Left ventricle myocardium superior (tissue), 1 donor: ENCODE measurements at places on chromosomes 5 and 9. TPM values are rescaled to one million over a fixed set of nuclear protein-coding genes. Genes with fewer than 3 reads are reported as not detected.
A peak's percentile ranks its signal among the peaks of the same experiment; 100 is the strongest.

GRCh38 chr9:114385397-114386181, 2.2 kb downstream of the AKNA start:
- peak; percentile 67 for DNase-seq

RBM18 gene
- 41.8 TPM for total RNA-seq

DNA sequence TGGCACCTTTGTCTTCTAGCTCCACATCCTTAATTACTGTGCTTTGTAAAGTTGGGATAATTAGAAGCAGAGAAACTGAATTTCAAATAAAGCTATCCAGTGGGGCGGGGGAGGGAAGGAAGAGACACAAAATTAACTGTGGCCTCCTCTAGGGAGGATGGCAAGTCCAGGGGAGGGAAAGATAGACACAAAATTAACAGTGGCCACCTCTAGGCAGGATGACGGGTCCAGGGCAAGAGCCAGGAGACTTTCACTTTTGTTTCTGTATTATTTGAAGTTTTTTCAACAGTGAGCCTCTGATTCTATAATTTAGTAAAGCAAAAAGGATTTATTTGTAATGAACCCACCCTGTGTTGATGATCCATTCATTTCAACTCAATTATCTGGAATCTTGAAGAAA, 335.9 kb downstream of the MSX2 start:
- DNase-seq, result no peak

DNA sequence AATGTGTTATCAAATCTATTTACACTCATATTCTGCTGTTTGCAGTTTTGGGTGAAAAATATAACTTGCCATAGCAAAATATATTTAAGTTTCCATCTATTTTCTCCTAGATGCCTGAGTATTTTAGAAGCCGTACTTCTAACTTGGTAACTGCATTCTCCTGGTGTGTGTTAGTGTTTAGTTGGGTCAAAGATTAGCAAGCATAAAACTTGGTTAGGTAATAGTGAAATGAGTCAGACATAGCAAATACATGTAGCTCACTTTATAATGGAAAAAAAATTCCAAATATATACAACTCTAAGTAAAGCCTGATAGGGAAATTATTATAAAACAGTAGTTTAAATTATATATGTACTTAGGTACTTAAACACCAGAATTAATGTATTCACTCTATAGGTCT, 640.7 kb upstream of the ST8SIA4 start:
- no peak for DNase-seq

- DNase-seq, result no peak
Measured at GRCh38 chr9:132717326-132717945, 47.2 kb downstream of the GTF3C4 start.

DNA sequence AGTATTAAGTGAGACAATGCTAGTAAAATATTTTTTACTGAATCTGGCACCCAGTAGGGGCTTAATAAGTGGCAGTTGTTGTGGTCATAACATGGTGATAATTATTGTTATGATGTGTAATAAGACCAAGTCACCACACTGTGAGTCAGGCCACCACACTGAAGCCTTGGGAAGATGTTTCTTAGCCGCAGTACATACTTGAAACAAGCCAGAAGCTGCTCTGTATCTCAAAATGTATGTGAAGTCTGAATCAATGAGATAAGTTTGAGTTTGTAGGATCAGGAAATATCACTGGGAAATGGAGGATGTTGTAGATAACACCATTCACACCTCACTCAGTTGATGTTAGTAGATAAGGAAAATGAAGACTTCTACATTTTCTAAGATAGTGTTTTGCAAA, 51.3 kb upstream of the PTPN3 start:
- DNase-seq, result no peak

EFNA5 gene
- total RNA-seq, result 36.4 TPM

DNA sequence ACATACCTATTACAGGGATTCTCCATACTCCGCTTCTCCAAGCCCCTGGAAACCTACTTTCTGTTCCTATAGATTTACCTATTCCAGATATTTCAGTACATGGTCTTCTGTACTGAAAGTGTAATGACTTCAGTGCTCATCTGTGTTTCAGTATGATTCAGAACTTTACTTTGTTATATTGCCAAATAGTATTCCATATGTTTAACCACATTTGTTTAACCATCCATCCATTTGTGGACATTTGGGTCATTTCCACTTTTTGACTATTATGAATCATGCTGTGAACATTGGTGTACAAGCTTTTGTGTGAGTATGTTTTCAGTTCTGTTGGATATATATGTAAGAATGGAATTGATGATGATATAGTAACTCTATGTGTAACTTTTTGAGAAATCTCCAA, 188.9 kb downstream of the PDZD2 start:
- no peak for DNase-seq
